ENCODE measurements at places on chromosomes 3 and 15.

DNA sequence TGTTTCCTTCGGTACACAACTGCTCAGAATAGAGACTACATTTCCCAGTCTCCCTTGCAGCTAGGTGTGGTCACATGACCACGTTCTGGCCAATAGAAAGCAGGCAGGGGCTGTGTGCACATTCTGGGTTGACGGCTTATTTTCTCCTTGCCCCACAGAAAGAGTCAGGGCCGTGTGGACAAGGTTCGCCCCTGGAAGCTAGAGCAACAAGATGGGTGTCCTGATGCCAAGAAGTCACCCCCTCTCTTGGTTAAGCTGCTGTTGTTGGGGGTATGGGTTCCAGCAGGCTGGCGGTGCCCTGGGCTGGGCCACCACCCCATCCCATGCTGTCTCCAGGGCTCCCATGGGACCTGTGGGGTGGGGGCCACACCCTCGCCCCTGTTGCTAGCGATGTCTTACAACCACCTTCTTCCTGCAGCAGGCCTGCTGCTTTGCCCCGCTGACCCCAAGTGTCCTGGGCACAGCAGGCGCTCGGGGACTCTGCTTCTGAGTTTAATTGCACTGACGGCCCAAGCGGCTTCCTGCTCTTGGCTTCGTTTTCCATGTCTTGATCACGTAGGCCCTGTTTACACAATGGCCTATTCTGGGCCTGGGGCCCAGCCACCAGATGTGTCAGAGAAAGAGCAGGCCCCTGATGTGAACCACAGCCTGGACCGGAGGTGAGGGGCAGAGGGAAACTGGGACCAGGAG, 24.9 kb downstream of the ABTB1 start:
- DNase-seq = no peak

DNA sequence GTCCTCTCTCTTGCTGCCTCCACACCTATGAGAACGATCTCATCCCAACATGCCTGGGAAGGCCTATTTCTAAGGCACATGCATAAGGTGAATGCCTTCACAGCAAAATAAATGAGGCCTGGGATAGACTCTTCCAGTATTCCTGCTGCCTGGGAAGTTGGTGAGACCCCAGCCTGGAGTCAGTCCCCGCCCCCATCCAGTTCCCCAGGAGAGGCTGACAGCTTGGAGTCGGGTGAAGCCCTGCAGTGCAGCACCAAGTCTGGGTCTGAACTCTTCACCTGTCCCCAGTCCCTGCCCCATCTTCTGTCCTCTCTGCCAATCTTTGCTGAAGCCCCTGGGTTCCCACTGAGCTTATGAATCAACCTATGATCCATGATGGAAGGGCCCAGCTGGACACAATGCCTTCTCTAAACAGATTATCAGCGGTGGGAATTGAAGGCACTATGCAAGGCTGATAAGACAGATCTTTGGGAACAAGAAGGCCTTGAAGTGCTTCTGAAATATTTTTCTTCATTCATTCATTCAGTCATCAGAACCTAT, 10.2 kb upstream of the APBA2 start:
- DNase-seq = no peak

- no peak for DNase-seq
These were observed 28.6 kb downstream of the LRTM1 start for GRCh38 chr3:54899273-54899672.

DNA sequence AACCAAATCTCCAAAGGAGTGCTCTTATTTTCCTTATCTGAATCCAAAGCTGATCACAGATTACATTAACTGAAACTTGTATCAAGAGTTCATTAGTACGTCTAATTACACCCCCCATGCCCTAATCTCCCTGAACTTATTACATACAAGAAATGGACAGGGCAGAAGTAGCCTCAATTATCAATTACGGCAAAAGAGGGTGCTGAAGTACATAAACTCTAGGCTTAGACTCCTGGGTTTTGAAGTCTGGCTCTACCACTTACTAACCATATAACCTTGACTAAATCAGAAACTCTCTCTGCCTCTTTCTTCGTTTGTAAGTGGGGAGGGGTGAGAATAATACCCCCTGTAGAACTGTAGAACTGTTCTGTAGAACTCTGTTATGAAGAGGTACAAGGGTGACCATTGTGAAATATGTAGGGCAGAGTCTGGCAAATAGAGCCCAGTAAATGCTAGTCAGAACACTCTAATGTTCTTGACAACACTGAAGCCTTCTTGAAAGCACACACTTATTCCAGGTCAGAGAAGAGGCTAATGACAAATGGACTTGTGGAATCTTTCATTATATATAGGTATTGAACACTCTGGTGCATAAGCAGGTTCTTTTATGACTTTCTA, 19.6 kb upstream of the OR5K4 start:
- DNase-seq = no peak

DNA sequence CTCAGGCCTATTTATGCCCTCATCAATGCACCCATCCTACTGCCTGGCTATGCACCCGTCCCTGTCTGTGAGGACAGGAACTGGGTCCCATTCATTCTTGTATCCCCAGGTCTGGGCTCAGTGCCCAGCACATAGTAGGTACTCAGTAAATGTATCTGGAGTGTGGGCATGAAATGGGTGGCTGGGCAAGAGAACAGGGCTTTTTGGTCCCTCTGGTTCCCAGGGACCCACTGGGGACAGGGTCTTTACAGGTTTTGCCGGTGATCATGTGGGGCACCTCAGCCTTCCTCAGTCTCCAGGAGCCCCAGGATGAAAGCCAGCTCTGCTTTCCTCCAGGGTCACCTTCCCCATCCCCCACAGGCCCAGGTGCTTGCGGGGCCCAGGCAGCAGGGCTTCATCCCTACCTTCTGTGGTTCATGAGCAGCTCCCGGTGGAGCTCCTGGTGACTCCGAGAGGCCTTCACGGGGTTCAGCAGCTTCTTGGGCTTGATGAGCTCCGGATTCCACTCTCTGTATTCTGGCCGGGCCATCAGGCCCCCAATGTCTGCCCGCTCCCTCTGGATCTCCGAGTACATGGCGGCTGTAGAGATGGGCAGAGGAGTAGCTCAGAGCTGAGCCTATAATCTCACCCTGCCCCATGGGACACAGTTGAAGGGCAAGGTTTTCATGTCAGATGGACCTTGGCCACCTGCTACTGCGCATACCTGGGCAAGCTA, 7.7 kb downstream of the FAM107A start:
- DNase-seq = no peak

- DNase-seq = no peak
These were observed 60.8 kb downstream of the SNRK start for GRCh38 chr3:43346978-43347749.

GRCh38 chr3:65914740-65915367, 123.9 kb downstream of the MAGI1 start:
- no peak for DNase-seq

DNA sequence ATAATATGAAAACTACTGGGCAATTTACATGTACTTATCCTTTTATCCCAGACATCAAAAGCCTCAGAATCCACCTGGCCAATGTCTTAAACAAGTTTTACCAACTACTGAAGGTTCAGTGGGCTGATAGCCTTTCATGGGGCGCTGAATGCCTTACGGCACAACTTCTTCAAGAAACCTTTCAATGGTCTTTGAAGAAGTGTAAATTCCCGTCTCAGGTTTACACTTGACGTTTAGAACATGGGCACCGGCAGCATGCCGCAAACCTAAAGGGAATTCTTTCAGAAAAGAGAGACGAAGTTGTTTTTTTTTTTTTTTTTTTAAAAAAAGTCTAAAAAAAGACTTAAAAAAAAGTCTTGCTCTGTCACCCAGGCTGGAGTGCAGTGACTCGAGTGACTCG, 39.7 kb downstream of the ETV5 start:
- DNase-seq = no peak

DNA sequence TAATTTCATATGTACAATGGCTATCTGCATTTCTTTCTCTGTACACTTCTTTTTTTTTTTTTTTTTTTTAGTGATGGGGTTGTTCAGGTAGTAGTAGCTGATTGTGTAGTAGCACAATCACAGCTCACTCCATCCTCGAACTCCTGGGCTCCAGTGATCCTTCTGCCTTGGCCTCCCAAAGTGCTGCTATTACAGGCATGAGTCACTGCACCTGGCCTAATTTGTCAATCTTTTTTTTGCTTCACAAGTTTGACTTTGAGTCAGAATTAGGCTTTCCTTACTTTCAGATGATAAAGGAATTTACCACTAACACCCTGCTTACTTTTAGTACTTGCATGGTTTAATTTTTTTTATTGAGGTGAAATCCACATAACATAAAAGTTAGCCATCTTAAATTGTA, 28.0 kb downstream of the MAP1A start:
- no peak for DNase-seq

GRCh38 chr3:111012388-111013248, 59.0 kb upstream of the NECTIN3 start:
- no peak for DNase-seq

DNA sequence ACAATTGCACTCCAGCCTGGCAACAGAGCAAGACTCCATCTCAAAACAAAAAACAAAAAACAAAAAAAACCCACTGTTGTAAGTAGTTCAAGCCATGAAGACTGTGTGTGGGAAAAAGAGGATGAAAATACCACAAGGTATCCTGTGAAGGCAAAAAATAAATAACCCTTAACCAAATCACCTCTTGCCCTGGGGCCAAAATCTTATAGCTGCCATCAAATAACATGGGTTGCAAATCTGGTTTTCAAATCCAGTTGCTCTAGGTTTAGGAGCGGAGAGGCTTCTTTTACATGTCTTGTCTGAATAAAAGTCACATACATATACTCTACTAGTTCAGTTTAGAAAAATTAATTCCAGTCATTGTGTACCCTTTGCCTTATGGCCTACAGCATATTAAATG, 87.0 kb upstream of the STT3B start:
- no peak for DNase-seq

All from left renal pelvis (tissue), 4 donors.